Activated CD8-positive, alpha-beta memory T cell treated with anti-CD3 and anti-CD28 coated beads, Interleukin-2, amount 50 U/mL, for 4 hours (primary cell): ENCODE measurements at places on chromosomes 6 and 20.

- no peak for DNase-seq
These were observed 69.9 kb upstream of the PDE10A start for GRCh38 chr6:165732696-165733488.

DNA sequence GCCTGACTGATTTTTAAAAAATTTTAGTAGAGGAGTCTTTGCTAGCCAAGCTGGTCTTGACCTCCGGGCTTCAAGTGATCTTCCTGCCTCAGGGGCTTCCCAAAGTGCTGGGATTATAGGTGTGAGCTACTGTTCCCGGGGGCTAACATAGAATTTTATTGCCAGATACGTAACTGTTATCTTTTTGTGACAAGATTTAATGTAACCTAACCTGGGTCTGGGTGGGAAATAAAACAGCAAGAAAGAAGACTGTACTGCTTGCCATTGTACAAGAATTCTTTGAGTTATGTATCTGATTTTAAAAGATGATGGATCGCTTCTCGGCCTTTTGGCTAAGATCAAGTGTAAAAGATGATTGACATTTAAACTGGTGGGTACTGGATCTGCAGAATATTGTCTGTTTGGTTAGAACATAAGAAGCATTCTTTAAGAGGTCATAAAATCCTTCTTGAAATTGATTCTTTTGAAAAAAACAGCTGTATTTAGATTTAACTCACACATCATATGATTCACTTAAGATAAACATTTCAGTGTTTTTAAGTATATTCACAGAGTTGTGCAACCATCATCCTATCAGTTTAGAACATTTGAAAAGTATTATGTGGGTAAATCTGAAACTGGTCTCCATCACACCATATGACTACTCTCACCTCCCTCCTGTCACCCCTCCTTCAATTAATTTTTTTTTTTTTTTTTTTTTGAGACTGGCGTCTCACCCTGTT lies 21.6 kb downstream of the TPX2 start:
- no peak for DNase-seq

GRCh38 chr20:13009682-13010406 lies 1.1 kb downstream of the SPTLC3 start:
- DNase-seq, result no peak

DNA sequence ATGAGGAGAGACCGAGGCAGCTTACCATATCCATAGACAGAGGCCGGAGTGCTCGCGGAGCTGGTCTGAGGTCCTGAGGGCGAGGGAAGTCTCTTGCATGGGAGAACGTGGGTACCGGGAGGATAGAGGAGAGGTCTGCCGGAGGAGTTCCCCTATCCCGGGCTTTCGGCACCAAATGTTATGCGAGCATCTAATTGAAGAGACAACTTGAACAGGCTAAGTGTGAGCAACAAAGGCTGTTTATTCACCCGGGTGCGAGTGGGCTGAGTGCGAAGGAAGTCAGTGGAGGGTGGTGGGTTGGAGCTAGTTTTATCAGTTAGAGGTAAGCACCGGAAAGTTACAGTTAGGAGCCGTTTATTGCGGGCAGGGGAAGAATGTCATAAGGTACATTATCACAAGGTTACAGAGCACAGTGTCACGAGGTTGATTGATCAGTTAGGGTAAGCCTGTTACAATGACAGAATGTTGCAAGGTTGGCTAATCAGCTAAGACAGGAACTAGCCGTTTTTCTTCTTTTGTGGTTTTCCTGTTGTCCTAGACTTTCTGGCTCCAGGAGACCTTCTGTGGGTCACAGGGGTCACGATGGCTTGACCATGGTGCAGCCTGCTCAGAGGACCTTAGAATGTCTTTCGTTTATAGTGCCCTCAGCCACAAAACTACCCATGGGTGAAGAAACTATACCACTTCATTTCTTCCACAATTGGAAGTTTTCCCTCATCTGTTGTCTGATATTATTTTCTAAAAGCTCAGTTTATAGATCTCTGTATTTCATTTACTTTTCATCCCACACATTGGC lies 746.0 kb upstream of the ADGRB3 start:
- DNase-seq, result no peak

GRCh38 chr6:90326404-90327057 lies 29.9 kb upstream of the BACH2 start:
- DNase-seq, result no peak

DNA sequence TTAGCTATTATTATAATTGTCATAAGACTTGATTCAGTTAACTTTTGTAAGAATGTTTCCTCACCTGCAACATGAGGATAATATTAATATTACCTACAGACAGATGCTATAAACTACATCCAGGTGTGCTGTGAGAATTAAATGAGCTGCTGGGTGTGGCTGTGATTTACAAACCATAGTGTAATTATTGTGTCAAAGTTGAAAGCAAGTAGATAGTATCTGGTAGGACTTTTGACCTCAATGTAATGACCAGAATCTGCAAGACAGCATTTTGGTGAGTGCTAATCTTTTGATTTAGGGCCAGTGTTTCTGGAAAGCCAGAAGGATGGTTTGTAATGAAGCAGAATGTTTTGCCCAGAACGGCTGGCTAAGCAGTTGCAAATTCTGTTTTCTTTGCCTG lies 162.5 kb downstream of the TRMT11 start:
- no peak for DNase-seq

DNA sequence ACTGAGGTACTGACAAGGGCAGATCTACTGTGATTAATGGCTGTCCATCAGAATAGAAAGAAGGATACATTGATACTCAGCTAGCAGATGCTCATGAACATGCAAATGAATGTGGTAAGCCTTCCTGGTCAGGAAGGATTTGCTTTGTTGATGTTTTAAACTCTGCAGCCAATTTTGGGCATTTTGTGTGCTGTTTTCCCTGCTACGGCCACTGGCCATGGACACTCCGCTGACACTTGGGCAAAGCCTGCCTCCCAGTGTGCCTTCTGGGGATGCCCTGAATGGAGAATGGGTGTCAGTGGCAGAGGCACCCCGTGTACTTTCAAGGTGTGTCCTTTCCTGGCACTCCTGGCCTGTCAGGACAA lies 113.1 kb downstream of the SOBP start:
- no peak for DNase-seq

DNA sequence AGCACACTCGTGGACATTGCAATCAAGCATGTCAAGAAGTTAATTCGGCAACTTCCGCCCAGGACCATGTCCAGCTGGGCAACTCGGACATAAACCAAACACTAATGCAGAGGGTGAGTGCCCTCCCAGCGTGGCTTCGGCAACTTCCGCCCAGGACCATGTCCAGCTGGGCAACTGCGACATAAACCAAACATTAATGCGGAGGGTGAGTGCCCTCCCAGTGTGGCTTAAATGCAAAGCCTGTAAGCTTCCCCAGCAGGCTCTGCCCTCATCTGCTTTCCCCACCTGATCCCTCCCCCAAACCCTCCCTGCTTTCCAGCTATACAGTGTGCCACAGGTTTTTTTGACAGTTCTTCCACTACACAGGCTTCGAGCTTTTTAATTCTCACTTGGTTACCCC lies 143.4 kb downstream of the PXDC1 start:
- no peak for DNase-seq

- no peak for DNase-seq
These were observed 7.9 kb upstream of the TAGAP start for GRCh38 chr6:159052720-159053119.

DNA sequence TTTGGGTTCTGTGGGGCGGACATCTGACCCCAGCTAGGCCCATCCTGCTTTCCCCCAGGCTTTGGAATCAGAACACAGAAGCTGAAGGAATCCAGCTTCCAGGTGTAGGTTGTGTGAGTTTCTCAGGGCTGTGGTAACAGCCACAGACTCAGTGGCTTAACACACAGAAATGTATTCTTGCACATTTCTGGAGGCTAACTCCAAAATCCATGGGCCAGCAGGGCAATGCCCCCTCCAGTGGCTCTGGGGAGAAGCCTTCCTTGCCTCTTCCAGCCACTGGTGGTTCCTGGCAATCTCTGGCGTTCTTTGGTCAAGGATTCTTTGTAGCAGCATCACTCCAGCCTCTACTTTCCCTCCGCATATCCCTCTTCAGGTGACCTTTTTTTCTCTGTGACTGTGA lies 1.3 kb upstream of the EMILIN3 start:
- DNase-seq, result no peak

- peak; percentile 39 for DNase-seq
These were observed at the start of gene ZSCAN9 for GRCh38 chr6:28225056-28225834. TSS of gene ZSCAN9 (plus strand) at chr6:28225275. CDS start at chr6:28227085, 1,810 bp downstream.

DNA sequence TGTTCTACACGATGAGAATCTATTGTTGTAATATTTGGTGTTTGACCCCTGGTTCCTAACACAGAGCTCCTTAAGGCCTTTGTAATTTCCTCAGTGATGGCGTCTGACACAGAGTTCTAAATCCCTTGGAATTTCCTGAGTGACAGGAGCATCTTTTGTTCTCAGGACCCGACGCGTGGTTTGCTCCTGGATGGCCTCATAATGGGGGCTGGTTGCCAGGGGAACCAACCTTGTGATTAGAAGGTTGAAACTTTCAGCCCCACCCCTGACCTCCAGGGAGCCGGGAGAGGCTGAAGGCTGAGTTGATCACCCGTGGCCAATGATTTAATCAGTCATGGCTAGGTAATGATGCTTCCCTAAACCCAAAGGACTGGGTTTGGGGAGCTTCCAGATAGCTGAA lies 20.5 kb upstream of the ZNF133 start:
- DNase-seq, result no peak

DNA sequence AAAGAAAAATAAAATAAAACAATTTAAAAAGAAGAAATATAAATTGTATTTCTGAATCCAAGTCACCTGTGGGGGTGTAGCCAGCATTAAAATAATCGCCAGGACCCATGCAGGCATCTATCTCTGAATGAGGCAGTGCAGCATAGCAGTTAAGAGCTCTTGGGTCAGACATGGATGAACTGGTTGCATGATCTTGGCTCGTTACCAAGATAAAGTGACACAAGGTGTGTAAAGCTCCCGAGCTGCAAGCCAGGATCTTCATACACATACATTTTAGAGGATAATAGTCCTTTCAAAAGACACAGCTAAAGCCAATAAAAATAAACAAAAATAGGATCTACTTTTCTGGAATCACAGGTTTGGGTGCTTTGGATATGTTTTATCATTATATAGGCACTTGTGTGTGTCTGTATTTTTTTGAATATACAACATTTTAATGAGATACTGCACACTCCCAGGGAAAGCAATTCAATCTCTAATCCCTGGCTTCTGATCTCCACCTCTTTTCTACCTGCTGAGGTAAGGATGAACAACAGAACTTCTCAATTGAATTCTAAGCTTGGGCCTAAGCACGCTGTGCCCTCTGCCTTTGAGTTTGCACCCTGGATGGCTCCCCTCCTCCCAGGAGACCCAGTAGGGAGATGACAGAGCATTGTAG lies 8.9 kb downstream of the TRIM10 start:
- DNase-seq, result no peak

GRCh38 chr6:56947924-56948323 lies 7.0 kb upstream of the BEND6 start:
- no peak for DNase-seq

GRCh38 chr20:56628873-56629463 lies at the start of gene TFAP2C:
TSS of gene TFAP2C (plus strand) at chr20:56629306. CDS start at chr20:56629545, 239 bp downstream.
- no peak for DNase-seq

DNA sequence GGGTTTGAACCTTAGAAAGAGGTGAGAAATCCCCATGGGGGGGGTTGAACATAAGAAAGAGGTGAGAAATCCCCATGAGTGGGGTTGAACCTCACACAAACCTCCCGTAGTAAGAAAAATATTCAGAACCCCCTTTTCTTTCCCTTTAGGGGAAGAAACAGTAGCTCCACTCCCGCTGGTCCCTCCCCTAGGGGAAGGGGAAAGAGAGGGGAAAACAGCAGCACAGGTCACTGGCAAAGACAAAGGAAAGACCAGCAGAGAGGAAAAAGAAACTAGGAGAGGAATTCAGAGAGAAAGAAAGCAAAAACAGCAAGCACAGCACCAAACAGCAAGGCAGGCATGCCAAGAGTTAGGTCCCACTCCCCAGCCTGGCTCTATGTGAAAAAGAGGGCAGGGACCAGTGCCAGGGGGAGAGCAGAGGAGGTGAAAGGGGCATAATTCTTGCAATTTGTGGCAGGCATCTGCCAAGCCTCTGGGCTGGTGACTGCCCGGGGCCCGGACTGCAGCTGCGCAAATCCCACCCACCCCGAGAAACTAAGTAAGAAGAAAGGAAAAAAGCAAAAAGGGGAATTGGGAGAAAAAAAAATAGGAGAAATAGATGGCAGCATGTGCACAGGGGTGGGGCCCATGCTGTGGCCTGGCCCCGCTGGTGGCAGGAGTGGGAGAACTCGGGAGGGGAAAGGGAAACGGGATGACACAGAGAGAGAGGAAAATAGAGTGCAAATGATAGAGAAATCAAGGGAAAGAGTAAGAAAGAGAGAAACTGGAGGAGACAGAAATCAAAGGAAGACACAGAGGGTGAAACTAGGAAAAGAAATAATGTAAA lies 15.1 kb upstream of the GOPC start:
- no peak for DNase-seq

DNA sequence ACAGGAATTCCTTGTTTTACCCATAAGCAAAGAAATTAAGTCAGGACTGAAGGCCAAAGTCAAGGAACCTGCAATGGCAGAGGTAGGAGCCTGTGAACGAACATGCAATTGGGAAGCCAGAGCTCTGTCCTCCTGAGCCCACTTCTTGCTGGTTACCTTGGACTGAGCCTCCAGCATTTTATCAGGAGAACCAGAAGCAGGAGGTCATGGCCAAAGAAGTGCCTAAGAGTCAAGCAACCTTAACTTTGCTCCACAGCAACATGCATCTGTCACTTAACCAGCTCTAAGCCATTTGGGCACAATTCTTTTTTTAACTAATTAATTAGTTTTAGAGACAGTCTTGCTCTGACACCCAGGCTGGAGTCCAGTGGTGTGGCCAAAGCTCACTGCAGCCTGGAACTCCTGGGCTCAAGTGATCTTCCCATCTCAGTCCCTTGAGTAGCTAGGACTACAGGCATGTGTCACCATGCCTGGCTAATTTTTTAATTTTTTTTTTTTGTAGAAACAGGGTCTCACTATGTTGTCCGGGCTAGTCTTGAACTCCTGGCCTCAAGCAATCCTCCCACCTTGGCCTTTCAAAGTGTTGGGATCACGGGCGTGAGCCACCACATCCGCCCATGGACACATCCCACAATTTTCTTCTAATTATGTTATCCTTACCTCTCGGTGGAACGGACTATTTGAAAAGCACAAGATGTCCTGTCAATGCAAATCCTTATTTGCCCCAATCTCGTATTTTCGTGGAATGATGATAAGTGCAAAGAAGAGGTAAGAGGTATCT lies 334.2 kb downstream of the CD83 start:
- no peak for DNase-seq

- no peak for DNase-seq
These were observed 27.5 kb downstream of the FOXC1 start for GRCh38 chr6:1636971-1637871.

- DNase-seq, result no peak
These were observed 80.2 kb downstream of the PLCB1 start for GRCh38 chr20:8212286-8212685.

- no peak for DNase-seq
These were observed 13.3 kb upstream of the TCFL5 start for GRCh38 chr20:62874964-62875344.

GRCh38 chr6:166484863-166485262 lies 101.6 kb downstream of the RAMACL start:
- no peak for DNase-seq

- no peak for DNase-seq
These were observed 30.9 kb upstream of the CD83 start for GRCh38 chr6:14086701-14087100.
